ENCODE measurements at places on chromosomes 2 and 18.

DNA sequence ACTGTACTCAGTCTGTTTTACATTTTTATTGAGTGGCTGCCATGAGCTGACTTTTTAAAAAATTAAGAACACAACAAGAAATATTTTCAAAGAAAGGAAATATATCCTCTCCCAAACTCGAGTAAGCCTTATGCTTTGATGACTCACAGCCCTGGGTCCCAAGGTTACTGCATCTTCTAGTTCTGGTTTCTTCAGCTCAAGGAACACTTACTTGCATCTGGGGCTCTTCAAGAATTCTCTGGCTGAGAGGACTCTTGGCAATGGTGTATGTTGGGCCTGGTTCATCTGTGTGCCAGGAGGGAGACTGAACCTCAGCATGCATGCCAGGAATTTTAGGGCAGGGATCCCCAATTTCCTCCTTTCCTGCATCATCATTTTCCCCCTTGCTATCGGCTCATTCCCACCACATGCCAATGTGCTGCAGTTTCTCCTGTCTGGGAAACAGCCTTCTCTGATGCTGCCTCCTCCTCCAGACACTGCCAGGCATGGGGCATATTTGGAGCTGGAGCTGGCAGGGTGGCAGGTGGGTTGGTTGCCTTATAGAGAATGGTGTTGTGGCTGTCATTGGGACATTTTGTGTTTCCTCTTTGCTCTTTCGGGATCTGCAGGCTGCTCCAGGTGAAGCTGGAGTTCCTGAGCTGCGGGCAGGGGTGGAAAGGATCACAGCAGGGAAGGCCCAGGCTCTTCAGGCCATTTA is 192.2 kb upstream of the HS6ST1 start:
- no peak for DNase-seq

GRCh38 chr2:637406-637776 is 39.8 kb downstream of the TMEM18 start:
- no peak for DNase-seq

DNA sequence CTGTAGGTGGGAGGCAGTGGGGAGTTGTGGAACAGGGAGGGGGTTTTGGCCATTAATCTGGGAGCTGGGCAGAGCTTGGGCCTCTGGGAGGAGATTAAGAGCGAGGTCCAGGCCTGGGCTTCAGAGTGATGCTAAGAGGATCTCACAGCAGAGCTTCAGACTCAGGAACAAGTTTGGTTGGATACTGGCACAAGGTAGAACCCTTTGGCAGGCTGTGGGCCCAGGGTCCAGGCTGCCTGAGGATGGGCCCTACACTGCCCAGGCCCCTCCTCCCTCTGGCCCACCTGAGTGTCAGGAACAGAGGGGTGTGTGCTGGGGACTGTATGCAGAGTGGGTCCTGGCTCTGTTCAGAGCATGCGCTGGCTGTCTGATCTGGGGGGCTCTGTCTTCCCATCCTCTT is 334.9 kb downstream of the CYP26B1 start:
- DNase-seq = no peak

DNA sequence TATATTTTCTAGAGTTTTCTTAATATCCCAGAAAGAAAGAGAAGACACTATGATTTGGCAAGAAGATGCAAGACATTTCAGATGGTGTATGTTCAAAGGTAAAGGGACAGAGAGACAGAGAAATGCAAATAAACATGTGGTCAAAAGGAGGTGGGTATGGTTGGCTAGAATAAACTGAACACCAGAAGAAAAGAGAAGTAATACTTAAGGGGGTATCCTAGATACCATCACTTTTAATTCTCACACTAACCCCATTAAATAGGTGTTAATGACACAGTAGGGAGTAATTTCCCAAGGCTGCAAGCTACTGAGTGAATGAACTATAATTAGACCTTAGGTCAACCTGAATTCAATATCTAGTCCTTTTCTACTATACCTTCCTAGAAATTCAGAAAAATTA is 111.2 kb upstream of the CD226 start:
- DNase-seq = no peak

GRCh38 chr2:32947484-32948143 is 861 bp downstream of the LTBP1 start:
- DNase-seq = no peak

GRCh38 chr2:26892133-26892532 is 44.2 kb downstream of the DPYSL5 start:
- DNase-seq = no peak

DNA sequence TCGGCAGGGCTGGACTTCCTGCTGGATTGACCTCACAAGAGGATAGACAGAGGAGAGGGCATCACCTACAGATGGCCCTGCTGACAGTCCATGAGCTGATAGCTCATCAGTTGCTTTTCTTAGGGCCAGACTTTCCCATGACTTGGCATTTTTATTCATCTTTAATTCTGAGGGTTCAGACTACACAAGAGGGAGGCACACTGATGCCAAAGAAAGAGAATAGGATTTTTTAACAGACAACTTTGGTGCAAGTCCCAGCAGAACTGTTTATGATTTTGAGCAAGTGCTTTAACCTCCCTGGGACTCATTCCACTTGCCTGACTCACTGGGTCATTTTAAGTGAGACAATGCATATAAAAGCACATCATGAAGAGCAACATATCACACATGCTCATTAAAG is 299.2 kb downstream of the INSIG2 start:
- no peak for DNase-seq

DNA sequence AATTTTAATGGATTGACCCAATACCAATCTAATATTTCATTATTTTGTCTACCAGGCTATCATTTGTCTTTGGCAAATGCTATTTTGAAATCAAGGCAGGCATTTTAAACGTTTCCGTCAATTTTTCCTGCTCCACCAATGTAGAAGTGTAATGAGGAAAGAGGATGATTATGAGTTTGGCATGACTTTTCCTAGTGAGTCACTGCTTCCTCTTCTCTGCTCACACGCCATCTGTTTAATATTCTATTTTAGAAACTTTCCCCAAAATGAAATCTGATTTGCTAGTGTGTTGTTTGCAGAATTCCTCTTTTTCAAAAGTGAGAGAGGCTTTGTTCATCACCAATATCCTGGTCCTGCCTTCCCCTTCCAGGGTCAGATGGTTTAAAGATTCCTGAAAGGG is 42.5 kb upstream of the PID1 start:
- no peak for DNase-seq

- no peak for DNase-seq
Measured at GRCh38 chr2:98568161-98568956, 40.0 kb downstream of the COA5 start.

All from stimulated activated CD8-positive, alpha-beta memory T cell treated with anti-CD3 and anti-CD28 coated beads, Interleukin-15, amount 100 ng/mL, for 24 hours (primary cell).